Stimulated activated CD8-positive, alpha-beta memory T cell treated with anti-CD3 and anti-CD28 coated beads, Interleukin-4, amount 100 ng/mL, for 1 hour (primary cell): ENCODE measurements at places on chromosomes 16 and 17.

DNA sequence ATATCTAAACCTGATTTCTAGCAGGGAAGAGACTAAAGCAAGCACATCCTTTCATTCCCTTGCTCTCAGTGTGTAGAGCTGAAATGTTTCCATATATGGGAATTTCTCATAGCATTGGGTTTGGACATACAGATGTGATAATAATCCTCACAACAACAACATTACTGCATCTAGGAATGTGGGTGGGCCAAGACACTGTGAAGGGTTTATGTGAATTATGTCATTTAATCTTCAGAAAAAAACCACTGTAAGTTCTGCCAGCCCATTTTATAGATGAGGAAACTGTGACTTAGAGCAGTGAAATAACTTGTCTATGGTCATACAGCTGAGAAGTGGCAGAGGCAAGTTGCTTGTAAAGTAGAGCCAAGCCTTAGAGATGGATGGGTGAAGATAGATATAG lies 5.2 kb downstream of the OMG start:
- no peak for DNase-seq

- DNase-seq: no peak
Measured at GRCh38 chr16:682493-683395, 1.4 kb downstream of the JMJD8 start.

DNA sequence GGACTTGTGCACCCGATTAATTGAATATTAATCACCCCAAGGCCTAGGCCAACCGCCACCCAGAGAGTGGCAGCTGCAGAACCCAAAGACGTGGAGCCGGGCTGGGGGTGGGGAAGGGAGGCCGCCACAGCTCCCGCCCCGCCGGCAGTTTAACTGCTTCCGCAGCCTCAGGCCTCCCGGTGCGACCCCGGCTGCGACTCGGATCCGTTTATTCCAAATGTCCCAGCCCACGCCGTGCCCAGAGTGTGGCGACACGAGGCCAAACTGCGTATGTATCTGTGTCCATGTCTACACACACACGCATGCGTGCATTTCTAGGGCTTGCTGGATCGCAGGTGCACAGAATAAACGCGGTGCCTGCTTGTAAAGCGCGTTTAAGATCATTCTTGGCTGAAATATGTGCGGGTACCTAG lies 802 bp upstream of the TOB1 start:
- peak; percentile 35 for DNase-seq

DNA sequence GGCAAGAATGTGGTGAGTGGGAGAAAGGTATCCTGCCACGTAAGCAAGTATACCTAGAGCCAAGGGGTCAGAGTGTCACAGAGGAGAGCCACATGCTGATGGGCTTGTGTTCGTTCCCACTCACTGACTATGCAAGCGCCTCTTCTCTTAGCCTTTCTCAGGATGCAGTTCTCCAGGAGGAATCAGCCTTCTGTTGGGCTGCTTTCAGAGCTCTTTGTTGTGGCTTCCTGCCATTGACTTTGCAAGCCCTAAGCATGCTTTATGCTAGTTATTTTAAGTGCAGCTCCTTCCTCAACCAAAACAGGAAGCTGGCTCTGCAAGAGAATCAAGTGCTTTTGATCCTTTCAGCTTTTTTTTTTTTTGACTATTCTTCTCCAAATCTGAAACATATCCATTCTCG lies 66.6 kb downstream of the SIAH1 start:
- no peak for DNase-seq

- no peak for DNase-seq
Measured at GRCh38 chr17:45370949-45371413, 54.2 kb upstream of the MAP3K14 start.

DNA sequence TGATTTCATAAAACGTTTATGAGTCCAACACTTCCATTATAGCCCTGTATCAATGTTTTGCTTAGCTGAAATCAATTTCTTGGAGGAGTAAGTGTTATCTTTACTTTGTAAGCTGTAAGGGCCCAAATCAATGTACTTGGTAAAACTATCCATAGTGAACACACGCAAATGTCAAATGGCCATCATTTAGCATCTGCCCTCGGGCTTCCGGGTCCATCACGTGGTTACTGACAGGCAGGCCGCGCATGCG lies 687 bp upstream of the NARF start:
- DNase-seq: no peak

DNA sequence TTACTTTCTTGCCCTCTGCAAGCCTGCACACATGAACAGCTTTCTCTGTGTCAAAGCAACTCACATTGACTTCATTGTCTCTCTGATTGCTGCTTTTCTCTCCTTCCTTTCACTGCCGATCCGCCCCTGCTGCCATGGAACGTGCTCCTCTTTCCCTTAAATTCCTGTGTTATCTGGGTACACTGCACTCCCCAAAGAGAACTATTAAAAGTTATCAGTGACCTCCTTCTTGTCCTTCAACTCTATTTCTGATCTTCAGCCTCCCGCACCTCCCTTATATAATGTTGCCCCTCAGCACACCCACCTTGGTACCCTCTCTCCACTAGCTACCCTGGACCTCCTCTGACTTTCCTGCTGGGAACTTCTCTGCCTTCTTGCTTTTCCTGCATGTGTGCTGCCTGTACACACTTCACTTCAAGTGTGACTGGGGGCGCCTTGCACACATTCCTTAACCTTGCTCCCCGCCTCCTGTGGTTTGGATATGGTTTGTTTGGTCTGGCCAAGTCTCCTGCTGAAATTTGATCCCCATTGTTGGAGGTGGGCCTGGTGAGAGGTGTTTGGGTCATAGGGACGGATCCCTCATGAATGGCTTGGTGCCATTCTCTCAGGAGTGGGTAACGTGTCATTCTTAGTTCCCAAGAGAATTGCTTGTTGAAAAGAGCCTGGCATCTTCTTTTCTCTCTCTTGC lies 26.7 kb upstream of the PMP22 start:
- no peak for DNase-seq

DNA sequence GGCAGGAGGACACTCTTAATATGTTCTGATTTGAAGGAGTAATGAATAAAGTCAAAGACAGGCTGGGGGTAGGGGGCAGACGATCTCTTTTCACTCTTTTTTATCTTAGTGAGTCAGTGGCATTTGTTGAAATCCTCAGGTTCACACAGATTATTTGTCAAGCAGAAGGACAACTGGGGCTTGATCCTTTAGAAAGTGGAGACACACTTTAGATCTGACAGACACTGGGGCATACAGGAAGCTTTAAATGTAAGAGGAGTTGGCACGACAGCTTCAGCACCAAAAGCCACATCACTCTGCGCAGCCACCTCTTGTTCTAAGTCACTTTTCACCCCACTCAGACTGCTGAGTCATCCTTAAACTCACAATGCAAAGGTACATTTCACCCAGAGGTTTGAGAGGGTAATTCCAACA lies 121.5 kb downstream of the STXBP4 start:
- no peak for DNase-seq

DNA sequence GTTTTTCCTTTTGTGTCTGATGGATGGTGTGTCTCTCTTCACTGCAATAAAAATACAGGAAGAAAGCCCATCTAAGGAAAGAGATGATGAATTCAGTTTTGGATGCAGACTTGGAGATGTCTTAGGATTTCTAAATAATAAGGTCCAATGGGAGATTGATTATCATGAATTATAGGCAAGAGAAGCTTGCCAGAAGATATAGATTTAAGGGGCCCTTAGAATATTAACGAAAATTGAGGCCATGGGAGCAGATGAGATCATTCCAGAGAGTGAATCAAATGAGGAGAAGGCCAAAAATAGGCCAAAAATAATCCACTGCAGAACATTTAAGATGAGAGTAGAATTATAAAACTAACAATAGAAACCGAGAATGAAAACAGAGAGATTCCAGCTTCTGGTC lies 63.1 kb downstream of the KCNJ2 start:
- DNase-seq: no peak

DNA sequence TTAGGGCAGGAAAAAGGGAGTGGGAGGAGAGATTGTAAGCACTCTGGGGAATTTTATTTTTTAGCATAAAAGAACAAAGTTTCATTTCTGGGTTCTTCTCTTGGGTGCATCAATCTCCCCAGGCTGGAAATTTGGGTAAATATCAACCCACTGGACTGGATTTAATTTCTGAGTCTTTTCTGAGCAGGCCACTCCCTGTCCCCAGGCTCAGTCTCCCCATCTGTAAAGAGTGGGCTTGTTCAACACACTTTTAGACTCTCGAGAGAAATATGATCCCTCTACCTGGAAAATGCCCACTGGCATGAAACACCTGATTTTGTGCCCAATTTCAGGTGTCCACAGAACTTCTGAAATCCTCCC lies 617 bp upstream of the VTN start:
- no peak for DNase-seq

DNA sequence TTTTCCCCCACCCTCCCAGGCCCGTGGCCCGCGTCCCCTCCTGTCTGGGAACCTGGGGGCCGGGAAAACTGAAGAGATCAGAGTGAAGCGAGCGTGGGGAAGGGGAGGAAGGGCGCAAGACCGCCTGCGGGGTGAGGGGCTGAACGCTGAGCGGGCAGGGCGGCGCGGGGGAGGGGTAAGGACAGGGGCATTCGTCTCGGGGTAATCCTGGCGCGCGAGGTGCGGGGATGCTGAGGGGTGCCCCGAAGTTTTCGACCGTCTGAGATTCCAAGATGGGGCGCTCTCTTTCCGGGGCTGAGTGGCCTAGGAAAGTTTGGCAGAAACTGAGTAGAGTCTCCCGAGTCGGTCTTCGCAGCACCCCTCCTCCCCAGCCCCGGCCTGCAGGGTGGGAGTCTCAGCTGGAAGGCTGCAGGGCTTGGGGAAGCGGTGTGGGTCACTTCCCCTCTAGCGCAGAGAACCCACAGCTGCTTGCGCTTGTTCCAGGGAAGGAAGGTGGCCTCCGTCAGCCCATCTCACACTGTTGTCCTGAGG lies 555 bp downstream of the TTYH2 start:
- DNase-seq: no peak

DNA sequence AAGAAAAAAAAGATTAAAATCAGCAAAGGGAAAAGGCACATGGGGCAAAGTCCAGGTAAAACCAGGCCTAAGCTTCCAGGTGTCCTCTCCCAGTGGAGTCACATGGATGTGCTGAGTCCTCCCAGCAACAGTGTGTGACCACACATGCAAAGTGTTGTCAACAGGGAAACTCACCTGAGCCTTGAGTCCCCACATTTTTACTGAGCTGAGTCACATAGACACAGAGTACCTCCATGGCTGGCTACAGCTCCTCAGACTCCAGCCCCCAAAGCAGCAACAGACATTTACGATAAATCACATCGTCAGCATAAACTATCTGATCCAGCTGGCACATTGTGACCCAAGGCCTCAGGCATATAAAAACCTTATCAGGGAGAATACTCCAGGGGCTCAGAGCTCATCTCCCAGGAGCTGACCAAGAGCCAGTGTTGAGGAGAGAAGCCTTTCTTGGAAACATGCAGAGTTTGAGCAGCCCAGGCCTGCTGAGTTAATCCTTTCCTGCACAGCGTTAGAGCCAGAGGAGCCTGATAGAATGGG lies 20.5 kb downstream of the ERCC4 start:
- no peak for DNase-seq

DNA sequence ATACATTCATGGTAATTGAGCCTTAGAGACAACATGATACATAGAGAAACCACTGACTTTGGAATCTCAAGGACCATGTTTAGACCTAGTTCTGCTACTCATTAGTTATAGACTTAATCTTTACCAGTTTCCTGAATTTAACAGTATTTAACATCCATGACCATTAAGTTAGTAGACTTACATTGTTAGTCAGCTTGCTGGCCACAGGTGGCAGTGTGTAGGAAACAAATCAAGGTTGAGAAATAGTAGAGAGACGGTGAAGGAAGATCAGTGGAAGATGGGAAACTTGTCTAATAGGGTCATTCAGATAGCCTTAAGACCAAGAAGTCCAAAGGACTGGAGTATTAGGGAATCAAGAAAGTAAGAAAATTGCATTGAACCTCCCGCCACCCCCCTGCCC lies 31.0 kb downstream of the OMG start:
- DNase-seq: no peak

DNA sequence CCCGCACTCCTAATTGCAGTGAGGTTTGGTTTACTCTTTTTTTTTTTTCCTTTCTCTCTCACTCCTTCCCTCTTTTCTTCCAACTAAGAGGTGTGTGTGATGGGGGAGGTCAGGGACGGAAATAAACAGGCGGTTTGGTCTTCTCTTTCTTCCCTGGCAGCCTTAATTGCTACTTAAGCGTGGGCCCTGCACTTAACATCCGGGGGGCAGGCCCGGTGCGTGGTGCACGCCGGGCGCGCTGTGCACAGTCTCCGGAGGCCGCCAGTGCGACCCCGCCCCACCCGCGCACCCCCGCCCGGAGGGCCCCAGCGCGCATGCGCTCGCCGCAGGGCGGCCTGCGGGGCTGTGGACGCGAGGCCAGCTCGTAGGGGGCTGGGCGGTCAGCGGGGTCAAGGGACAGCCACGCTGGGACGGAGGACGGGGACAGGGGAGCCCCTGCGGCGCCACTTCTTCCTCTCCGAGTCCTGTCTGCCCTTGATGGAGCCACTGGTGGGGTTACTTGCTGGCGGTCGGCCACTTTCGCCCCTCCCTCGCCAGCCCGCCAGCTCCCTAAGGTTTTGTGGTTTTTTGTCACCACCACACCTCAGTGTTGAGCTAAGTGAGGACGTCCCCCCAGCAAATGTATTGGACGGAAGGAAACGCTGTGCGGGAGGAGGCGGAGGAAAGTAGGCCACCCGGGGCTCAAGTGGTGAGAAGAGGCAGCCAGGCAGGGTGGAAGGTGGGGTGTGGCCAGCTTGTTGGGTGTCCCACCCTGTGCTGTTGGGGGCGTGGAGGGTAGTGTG lies 120.9 kb downstream of the MRM1 start:
- DNase-seq: peak; percentile 55

DNA sequence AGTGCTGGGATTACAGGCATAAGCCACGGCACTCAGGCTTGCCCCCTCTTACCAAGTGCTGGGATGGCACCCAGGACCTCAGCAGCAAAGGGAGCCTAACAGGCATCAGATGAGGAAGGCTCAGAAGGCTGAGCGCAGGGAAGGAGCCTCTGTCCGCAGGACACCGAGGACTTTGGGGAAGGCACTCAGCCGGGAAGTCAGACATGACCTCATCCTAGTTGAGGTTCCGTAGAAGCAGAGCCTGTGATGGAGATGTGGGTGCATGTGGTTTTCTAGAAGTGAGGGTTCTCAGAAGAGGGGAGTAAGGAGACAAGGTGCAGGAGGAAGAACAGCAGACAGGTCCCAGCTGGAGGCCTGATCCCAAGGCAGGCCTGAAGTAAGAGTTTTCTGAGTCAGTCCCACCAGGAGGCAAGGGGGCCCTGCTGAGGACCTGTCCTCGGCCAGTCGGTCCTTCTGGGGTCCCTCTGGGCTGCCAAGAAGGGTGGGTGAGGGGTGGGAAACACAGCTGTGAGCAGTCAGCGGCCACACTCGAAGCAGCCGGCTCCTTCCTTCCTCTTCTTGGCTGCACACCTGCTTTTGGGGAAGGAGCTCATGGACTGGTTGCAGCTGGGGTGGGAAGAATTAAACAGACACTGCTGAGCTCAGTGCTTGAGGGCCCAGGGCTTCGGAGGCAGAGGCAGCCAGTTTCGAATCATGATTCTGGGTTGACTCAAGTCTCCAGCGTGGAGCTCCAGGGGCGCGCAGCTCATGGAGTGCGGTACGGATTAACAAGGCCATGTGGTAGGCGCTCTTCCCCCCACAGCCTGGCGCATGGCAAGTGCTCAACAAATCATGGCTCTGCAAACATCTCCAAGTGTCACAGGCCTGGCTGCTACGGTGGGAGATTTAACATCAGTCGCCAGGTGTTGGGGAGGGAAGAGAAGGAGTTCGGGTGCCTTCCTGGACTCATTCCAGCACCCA lies 38.9 kb upstream of the SNN start:
- DNase-seq: no peak
